NT2/D1 (cell line): ENCODE measurements at places on chromosomes 11 and 22.
A peak's percentile ranks its signal among the peaks of the same experiment; 100 is the strongest.

DNA sequence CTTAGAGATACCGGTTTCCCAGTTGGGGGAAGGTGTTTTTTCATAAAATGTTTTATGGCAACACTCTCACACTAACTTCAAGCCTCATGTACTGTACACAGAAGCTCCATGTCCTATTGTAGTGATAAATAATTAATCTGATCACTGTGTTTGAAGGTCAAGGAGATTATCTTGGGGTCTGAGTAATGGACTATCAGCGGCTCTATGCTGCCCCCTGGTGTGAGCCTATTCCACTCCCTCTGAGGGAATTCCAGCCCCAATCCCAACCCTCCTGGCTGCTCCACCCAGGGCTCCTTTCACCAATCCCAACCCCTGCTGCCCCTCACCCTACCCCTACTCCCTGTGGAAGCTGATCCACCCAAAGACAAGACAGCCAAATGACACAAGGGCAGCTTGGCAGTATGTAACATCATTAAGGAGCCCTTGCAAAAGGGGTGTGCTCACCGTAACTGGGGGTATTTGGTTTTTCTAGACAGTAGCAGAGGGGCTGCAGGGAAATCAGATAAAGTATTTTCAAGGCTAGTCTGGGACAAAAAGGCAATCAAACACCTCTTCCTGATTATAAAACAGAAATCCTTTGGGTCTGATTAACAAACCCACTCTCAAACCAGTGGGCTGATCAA is 22.3 kb downstream of the HPS4 start:
- DNase-seq = peak; percentile 51

DNA sequence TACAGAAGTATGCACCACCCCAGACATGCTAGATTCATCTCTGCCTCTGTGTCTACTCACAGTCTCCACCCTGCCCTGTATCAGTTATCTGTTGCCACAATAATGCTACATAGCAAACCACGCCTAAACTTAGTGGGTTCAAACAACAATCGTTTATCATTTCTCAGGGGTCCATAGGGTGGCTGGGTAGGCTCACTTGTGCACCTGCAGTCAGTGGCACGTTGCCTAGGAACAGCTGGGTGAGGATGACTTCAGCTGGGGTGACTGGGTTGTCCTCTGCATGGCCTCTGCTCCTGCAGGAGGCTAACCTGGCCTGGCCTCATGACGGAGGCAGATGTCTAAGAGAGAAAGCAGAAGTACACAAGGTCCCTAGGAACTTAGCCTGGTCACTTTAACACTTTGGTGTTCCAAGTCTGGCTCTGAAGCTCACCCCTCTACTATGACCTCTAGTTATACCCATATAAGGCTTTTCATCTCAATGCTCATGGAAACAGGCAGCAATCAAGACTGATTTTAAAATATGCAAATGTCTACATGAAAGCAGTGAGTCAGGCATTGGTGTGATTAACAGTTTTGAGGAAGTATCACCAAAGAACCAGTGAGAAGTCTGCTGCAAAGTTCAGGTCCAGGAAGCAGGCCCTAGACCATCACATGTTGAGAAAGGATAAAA is 10.7 kb downstream of the OLFML1 start:
- DNase-seq = no peak

- DNase-seq = no peak
Measured at GRCh38 chr11:4464216-4465159, 15.4 kb downstream of the OR52K2 start.

- DNase-seq = no peak
Measured at GRCh38 chr11:74447720-74448119, 19.6 kb downstream of the KCNE3 start.

GRCh38 chr22:35350539-35351503 is 30.1 kb upstream of the HMOX1 start:
- DNase-seq = peak; percentile 71

DNA sequence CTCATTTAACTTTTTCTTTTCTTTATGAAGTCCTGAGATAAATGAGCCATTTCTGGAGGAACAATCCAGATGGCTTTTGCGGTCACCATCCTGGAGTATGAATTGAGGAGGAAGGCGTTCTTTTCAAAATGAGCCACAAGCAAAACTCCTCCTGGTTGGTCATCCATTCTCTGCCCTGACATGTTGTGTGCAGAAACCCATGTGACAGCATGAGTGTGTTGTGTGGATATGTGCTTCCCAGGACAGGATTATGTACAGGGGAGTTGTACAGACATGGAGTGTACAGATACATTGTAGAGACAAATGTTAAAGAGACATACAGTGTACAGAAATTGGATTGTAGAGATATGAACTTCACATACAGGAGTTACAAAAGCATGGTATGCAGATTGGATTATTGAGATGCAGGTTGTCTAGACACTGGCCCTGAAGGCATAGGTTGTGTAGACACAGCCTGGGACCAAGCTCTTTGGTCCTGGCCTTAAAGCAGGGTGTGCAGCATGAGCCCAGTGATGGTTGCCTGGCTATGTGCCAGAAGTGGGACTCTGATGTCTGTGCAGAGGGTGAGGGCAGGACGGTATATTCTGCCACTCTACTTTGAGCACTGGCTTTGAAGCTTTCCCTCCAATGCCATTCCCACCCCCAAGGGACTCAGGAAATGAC is 178.5 kb upstream of the ZBED5 start:
- no peak for DNase-seq

DNA sequence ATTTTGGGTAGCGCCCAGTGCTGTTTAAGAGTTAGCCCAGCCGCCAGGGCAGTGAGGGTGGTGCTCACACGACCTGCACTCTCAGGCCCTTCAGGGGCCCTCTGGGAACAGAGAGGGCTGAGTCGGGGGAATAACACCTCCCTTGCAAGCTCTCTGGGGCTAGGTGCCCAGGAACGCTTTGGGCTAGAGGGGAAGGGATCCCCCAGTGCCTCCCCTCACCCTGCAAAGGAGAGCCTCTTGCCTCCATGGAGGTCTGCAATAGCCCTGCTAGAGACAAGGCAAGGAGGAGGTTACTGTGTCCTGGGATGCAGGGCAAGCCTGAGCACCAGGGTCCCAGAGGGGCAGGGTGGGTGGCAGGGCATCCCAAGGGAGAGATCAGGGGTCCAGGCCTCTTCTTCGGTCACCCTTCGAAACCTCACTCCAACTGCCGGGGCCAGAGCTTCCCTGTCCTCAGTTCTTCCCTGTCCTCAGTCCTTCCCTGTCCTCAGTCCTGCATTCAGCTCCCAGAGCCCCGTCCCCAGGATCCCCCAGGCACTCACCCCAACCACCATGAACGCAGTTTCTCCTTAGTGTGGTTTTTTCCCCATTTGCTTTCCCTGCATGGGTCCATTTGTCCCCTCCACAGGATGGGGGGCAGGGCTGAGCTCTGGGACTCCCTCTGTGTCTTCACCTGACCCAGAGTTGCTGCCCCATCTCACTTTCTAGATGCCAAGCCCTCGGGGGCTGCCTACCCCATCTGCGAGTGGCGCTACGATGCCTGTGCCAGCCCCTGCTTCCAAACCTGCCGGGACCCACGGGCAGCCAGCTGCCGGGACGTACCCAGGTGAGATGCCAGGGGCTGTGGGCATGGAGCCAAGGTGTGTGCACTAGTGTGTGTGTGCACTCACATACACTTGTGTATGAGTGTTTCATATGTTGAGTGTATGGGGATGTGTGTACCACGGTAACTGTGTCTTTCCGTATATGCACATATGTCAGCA is 60.8 kb downstream of the OTOG start:
- no peak for DNase-seq

DNA sequence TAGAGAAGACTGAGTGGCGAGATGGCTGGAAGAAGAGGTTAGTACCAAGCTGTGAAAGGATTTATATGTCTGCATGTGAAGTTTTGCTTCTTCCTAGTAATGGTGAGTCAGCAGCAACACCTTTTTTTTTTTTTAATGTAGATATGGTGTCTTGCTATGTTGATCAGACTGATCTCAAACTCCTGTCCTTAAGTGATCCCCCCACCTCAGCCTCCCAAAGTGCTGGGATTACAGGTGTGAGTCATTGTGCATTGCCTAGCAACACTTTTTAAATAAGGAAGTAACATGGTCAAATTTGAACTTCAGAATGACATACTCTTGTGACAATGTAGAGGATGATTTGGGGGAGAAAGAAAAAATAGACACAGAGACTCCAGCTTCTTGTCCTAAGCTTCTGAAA is 6.5 kb upstream of the CSTPP1 start:
- no peak for DNase-seq

DNA sequence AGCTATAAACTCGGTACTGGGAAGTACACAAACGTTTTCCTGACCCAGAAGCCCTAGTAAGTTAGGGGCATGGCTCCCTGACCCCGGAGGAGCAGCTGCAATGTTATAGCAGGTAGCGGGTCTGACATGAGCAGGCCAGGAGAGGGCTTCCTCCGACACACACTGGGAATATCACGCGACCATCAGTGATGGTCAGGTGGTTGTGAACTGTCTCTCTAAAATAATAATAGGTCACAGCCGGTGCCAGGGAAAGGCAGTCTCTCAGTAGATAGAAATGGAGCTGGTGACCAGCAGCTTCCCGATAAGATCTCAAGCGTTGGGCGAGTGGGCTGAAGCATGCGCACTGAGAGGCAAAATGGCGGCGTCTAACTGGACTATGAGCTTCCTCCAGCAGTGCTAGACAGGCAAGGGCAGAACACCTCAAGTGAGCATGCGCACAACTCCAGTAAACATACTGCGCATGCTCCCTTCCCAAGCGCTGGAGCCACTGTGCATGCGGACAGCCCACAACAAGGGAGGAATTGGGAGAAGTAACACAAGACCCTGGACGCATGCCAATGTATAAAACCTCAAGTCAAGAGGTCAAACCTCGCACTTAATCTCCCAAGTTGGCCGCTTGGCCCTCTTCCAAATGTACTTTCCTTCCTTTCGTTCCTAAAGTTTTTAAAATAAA is 22.3 kb upstream of the TESMIN start:
- DNase-seq = no peak

- DNase-seq = no peak
Measured at GRCh38 chr11:19703211-19703610, 9.4 kb upstream of the NAV2 start.

DNA sequence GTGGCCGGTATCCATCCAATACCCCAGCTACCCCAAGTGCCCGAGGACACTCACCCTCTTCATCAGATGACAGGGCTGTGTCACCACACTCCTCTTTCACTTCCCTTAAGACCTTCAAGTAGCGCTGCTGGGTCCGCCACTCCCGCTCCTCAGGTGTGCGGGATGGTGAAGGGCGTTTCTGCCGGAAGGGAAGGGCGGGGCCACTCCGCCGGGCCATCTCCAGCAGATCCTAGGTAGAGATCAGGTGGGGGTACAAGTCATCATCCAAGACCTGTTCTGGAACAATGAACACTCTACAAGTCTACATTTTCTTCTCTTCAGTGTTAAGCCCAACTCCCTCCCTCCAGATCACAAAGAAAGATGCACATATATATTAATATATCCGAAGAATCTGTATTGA is 10.0 kb downstream of the NFRKB start:
- no peak for DNase-seq

- no peak for DNase-seq
Measured at GRCh38 chr11:128424271-128424711, 163.1 kb downstream of the ETS1 start.

- no peak for DNase-seq
Measured at GRCh38 chr22:46619830-46620501, at the start of gene GRAMD4. GRAMD4 (plus strand) TSS chr22:46620386; CDS start chr22:46626800, 6,414 bp downstream.

DNA sequence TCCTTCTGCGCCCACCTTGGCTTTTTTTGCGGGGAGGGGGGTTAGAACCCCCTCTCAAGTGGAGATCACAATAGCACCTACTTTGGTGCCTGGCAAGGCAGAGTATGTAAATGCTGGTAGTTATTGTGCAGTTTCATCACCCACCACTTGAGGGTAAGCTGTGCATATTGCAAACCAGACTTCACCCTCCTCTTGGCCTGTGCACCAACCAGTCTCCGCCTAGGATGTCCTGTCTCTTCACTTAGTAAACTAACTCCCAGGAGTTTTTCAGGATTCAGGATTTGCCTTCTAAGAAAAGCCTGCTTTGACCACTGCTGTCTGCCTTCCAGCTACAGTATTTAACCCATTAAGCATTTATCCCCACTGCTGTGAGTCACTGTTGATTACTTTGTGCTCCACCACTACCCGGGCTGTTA is 2.0 kb upstream of the UBXN1 start:
- DNase-seq = no peak

DNA sequence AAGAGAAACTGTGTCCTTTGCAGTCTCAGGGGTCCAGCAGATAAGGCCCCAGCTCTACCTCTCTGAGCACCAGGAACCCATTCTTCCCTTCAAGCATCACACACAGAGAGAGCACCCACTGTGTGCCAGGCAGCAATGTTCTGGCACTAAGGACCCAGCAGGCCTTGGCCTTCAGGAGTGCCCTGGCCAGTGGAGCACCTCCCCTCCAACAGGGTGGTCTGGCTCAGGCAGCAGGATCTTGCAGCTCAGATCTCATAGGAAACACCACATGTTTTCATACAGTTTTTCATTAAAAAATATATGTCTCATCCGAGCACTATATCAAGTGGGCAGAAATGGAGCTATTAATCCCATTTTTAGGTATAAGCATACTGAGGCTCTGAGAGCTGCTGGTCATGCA is 410.6 kb downstream of the SOX6 start:
- DNase-seq = no peak

GRCh38 chr11:134592391-134592990 is 180.4 kb upstream of the B3GAT1 start:
- peak; percentile 46 for DNase-seq

DNA sequence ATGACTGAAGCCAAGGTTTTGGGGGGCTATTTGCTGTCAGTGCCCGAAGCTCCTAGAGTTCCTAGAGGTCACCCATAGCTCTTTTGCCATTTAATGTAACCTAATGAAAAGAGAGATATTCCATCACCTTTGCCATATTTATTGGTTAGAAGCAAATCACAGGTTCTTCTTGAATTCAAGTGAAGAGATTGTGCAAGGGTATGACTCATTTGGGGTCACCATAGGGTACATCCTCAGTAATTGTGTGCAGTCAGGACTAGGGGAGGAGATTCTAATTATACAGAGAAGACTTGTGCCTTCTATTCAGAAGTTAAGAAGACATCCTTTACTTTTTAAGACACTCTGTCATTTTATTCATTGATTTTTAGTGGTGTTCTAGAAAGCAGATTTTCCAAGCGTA is 6.9 kb upstream of the PRAME start:
- DNase-seq = no peak

DNA sequence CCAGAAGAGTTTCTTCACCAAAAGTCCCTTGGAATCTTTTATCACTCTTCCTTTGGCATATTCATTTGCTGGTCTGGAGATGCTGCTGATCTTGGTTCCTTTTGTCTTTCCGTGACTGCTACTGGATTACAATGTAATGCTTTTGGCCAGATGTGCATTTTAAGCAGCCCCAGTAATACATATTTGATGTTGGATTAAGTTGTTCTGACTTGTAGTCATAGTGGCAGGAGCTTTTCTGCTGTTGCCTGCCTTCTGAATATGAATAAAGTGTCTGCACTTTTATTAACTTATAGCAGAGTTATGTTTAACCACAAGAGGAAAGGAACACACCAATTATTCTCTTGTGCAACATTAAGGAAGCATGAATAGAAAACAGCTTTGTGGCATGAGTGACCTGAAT is 360.0 kb upstream of the DDI1 start:
- DNase-seq = no peak
